RWPE1 (cell line): ENCODE measurements at places on chromosomes 6 and 20.

- no peak for DNase-seq
Measured at GRCh38 chr6:16272201-16272600, 33.8 kb downstream of the GMPR start.

DNA sequence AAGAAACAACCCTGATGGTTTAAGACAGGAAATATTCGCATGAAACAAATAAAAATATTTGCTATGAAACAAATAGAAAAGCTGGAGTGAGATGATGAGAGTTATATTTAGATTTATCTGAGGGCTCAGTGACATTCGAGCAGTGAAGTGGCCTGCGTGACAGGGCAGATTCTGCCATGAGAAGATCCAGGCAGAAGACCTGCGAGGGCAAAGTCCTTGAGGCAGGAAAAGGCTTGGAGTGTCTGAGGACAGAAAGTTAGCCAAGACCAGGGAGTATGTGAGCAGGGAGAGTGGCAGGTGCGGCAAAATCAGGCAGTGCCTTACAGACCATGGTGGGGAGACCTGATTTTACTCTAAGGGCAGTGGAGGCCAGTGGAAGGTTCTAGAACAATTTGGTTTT lies 66.9 kb upstream of the RIN2 start:
- DNase-seq: no peak

GRCh38 chr6:75180864-75181263 lies 25.0 kb downstream of the COL12A1 start:
- DNase-seq: no peak

DNA sequence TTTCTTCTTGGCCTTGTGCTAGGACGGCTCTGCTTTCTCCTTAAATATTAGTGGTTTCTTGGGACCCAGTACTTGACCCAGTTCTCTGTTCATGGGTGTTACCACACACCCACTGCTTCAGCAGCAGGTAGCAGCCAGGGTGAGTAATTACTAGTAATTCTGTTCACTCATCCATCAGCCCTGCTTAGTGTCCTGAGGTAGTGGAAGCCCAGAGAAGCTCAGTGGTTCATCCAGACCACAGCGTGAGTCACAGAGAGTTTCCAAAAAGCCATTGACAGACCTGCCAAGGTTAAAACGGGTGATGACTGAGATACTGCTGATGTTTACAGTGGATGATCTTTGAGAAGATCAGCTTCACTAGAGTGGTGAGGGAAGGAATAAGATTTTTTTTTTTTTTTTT lies 51.7 kb upstream of the HINT3 start:
- DNase-seq: peak; percentile 80

DNA sequence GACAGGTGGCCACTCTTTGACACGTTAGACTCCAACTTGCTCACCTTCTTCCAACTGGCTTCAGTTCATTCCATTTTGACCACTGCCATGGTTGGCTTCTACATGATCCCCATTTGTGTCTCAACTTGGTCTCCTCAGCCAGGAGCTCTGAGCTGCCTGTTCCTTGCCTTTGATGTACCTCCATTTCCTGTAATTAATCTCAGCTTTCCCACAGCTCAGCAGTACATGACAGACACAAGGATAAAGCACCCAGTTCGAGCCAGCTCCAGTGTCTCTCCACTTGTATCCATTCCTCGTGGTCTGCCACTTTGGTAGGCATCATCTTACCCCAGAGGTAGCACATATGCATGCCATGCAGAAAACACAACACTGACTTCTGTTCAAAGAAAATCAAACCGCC lies 161.0 kb downstream of the TSHZ2 start:
- DNase-seq: no peak

GRCh38 chr6:64289931-64290330 lies 654.3 kb downstream of the PHF3 start:
- no peak for DNase-seq

- DNase-seq: no peak
Measured at GRCh38 chr6:36556281-36556680, 9.0 kb upstream of the STK38 start.

- no peak for DNase-seq
Measured at GRCh38 chr6:36915599-36915998, 29.8 kb downstream of the C6orf89 start.

DNA sequence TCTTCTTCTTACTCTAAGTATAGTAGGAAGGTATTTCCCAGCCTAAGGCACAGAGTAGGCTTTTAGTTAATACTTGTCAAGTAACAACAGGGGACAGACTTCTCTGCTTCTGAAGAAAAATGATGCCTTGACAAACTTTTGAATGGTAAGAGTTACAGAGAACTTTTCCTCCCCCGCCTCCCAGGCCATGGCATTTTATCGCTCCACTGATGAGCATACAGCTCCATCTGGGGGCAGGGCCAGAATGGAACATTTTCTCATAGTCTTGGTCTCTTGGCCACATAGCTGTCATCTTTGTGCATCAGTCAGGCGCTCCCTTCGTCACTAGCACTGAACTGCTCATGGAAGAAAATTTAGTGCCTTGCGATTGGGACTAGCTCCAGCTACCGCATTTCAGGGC lies 1066.8 kb upstream of the CITED2 start:
- DNase-seq: peak; percentile 7

GRCh38 chr6:32752580-32752979 lies 10.8 kb downstream of the HLA-DQB2 start:
- peak; percentile 13 for DNase-seq

DNA sequence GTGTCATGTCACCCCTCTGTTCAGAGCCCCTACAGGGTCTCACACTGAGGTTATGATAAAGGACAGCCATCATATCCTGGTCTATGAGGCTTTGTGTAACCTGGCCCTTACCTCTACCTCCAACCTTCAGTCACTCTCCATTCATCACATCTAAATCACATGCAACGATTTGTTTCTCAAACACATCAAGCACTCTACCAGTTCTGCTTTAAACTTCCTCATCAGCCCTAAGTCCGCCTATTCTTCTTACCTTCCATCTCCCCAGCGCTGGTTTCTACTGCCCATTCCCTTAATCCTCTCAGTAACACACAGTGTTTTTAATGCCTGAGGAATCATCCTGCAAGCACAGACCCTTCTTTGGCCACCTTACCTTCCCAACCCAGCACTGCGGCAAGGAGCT lies 17.9 kb upstream of the BACH2 start:
- no peak for DNase-seq

- no peak for DNase-seq
Measured at GRCh38 chr20:17644451-17644850, 37.6 kb downstream of the RRBP1 start.

GRCh38 chr20:57791178-57791962 lies 81.6 kb upstream of the PMEPA1 start:
- DNase-seq: no peak

- no peak for DNase-seq
Measured at GRCh38 chr6:1896897-1897296, 287.2 kb downstream of the FOXC1 start.

DNA sequence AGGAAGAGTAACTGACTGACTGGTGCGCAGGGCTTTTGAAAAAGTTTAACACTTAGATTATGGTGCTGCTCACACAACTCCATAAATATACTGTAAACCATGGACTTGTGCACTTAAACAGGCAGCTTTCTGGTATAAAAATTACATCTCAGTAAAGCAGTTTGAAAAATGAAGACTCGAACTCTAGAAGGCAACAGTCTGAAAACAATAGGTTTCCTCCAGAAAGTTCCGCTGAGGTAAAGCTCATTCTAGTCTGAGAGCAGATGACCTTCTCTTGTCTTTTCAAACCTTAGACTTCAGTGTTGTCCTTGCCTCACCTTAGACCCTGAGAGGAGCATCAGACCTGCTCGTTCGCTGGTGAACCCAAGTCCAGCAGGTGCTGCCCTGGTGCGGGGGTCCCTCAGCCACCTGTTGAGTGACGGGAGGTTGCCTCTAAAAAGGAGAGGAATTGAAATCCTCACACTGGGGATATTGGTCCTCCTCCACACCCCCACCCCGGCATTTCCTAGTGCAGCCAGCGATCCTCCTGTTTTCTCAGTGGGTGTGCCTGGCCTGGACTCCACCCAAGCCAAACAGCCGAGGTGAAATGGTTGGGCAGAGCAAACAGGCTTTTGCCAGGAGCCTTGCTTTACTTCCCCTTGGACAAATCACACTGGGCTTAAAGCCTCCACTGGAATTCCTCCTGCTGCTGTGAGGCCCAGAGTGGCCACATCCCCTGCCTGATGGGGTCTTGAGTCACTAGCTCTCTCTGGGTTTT lies 14.7 kb upstream of the PYGB start:
- peak; percentile 79 for DNase-seq

- DNase-seq: no peak
Measured at GRCh38 chr6:116015561-116015960, 45.1 kb downstream of the FRK start.

- peak; percentile 52 for DNase-seq
Measured at GRCh38 chr20:35523298-35523888, 6.1 kb downstream of the C20orf173 start.

- no peak for DNase-seq
Measured at GRCh38 chr20:50381771-50382593, 128.2 kb upstream of the PTPN1 start.

DNA sequence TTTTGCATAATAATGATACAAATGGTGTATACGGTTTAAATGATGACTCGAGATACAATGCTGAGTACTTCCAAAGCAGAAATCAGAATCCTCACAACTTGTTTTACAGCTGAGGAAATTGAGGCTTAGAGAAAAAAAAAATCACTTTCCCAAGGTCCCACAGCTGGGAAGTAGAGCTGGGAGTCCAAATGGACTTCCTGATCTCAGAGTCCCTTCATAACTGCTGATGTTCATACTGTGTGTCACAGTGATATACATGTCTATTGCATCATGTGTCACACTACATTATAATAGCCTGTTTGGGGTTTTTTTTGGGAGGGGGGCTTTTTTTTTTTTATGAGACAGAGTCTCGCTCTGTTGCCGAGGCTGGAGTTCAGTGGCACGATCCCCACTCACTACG lies 8.5 kb downstream of the HM13 start:
- no peak for DNase-seq

GRCh38 chr20:32539026-32539816 lies 45.9 kb downstream of the NOL4L start:
- DNase-seq: no peak

DNA sequence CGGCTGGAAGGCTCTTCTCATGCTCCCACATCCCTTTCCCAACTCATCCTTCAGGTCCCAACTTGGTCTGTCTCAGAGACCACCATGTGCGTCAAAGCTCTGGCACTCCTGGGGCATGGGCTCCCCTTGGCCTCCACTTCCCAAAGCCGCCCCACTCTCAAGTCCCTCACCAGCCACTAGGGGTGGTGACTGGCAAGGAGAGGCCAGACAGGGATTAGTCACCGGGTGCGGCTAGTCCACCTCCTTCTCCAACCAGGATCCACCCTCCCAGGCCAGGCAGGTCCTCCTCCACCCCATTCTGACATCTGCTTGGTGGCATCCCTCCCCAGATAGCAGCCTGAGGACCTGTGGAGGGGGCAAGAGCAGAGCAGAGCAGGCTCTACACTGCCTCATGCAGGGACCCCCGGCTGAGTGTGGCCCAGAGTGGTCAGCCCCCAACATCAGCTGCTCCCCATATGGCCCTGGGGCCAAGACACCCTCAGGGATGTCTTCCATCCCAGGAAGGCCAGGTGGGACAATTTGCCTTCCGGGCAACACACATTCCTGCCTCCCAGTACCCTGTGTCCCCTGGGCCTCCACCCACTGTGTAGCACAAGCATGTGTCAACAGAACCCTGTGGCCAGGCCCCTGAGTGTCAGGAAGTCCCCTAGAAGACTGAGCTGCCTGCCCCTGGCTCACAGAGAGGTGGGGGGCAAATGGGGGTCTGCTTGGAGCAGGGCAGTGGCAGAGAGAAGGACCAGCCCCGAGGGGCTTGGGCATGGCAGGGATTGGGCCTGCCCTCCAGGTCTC lies 29.2 kb downstream of the YTHDF1 start:
- DNase-seq: peak; percentile 87

- DNase-seq: no peak
Measured at GRCh38 chr20:11754451-11754850, 163.2 kb upstream of the BTBD3 start.

DNA sequence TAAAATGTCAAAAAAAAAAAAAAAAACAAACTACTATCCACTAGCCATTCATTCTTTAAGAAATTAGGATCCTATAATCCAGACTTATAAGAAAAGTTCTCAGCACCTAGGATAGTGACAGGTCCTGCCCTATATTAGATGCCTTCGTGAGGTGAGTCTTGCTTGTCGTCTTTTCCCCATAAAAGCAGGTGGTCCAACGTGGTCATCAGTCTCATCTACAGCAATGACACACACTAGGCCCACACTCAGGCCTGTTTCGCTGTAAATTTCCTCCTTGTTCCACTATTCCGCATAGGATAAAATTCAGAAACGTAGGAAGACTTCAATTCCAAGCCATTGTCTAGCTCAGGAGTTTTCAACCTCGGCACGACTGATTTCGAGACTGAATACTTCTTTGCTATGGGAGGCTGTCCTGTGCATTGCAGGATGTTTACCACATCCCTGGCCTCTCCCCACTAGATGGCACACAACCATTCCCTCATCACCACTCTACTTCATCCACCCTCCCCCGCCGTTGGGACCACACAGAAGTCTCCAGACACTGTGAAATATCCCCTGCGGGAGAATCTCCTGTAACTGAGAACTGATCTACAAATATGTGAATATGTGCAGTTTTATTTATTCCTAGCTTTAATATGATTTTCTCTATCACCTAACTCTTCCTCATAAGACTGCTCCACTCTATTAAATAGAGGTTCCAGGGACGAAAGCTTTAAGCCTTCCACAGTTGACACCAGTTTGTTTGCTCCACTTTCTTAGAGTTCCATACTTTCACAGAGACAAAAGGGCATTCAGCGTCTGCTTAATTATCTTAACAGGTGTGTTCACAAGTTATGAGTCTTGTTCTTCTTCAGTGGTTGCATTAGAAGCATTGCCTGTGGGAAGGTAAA lies 346.3 kb downstream of the BMP2 start:
- DNase-seq: peak; percentile 64

DNA sequence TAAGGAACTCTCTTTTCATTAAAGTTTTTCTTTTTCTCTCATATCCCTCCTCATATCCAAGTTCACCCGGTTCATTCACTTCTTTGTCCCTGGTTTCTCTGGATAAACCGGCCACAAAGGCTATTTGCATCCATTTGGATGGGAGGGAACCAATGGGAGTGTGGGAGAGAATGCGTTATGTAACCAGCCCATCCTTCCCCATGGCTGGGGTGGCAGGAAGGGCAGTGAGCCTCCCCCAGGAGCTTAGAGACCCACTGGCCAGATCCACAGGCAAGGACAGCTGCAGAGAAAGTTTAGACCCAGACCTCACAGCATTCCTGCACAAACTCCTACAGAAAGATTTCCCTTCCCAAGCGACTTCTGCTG lies 10.7 kb downstream of the CASS4 start:
- no peak for DNase-seq
